Stimulated activated CD4-positive, alpha-beta T cell treated with anti-CD3 and anti-CD28 coated beads, Interleukin-1b, Interleukin-23, amount 100 ng/mL, for 1 hour (primary cell): ENCODE measurements at places on chromosomes 12 and 14.

DNA sequence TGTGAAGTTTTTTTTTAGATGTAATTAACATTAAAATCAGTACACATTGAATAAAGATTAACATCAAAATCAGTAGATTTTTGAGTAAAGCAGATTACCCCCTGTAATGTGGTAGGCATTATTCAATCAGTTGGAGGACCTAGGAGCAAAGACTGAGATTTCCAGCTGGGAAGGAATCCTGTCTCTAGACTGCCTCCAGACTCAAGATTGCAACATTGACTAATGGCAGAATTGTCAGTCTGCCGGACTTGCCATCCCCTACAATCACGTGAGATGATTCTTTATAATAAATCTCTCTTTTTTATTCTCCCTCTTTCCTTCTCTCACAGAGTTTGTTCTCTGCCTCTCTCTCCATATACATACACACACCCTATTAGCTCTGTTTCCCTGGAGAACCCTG lies 51.4 kb upstream of the SLC6A15 start:
- no peak for DNase-seq

GRCh38 chr12:6563448-6564050 lies 4.5 kb downstream of the NOP2 start:
- no peak for DNase-seq

- DNase-seq = no peak
Measured at GRCh38 chr12:2960390-2960956, 1.3 kb downstream of the TEAD4 start.

DNA sequence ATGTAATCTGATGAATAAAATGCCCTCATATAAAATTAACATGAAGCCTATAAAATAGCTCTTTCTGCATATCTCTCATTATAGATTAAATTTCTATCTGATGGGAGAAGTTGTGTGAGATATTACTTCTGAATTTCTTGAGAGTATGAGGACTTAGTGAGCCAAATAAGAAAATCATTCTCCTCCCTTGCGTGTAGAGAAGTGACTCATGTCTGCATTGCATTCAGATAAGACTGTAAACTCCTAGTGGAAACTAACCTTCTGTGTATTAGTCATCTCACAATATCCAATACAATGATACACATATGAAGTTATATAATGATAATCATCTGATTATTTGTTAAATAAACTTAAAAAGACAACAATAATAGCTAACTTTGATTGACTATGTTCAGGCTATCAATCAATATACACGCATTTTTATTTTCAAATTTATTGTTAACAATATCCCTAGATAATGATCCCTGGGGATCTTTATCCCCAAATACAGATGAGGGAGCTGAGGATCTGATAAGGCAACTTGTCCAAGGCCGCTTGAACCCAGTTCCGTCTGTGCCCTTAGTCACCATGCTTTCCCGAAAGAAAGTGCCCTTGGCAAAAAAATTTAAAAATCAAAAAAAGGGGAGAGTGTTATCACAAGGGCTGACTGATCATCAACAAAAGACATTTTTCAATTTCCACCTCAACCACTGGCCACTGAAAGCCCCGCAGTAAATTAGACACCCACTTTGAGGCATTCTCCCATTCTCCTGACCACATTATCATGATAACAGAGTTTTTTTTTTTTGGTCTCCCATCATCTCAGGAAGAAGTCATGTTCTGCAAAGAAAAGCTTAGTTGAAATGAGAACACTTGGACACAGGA lies 189.2 kb upstream of the RASSF8 start:
- no peak for DNase-seq

GRCh38 chr12:113994051-113994450 lies 27.9 kb upstream of the RBM19 start:
- no peak for DNase-seq

DNA sequence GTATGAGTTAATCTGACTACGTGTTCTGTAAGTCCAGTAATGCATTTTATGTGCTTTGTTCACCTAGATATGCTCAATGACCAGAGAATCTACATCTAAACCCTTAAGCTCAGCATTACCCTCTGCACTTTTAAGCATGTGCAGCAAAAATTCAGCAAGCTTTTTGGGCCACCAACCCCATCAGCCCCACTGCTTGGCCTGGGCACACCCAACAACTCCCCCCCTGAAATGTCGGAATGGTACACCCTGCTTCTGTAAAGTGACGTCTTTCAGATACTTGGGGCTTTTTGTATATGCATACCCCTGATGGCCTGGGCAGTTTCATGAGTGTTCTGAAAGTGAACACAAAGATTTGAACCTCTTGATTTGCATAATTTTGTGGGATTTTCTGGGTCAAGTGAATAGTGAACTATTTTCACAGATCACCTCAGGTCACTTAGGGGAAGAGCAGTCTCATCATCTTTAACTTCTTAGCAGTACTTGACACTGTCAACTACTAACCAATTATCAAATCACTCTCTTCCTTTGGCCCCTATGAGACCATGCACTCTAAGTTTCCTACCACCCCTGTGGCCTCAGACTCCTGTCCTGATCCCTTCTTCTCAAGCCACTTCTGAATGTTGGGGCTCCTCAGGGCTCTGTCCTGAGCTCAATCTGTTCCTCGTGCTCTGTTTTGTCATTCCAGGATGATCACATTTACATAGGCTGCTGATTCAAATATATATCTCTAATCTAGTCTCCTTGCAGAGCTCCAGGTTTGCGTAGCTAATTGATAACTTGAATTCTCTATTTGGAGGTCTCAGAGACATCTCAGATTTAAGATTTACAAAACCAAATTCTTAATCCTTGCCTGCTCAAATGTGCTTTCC lies 36.3 kb upstream of the PPM1A start:
- DNase-seq = no peak

DNA sequence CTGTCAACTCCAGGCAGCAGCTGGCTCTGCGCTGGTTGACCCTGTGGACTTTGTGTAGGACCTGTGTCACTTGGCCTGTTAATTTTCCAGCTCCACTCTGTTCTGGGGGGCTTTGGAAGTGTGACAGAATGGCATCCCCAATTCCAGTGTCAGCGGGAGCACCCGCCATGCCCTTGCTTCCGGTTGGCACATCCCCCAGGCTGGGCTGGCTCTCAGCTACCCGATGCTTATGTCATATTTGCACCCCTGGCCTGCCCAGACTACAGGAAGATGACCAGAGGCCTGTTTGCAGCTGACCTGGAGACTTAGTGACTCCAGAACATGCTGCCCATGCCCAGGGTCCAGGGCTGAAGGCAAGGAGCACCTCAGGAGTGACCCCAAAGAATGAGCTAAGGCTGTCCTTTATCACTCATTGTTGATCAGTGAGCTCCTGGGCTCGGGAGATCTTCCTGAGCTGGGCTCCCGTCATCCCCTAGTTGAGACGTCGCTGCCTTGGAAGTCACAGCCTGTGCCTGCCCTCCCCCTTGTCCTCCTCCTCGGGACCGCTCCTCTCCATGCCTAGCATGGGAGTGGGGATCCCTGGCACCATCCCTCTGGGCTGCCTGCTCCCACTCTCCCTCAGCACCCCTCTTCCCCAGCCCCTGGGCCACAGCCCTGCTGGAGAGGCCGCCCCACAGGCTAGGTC lies 163.4 kb upstream of the RTL1 start:
- no peak for DNase-seq

- no peak for DNase-seq
Measured at GRCh38 chr14:69312608-69313007, 52.6 kb downstream of the GALNT16 start.

DNA sequence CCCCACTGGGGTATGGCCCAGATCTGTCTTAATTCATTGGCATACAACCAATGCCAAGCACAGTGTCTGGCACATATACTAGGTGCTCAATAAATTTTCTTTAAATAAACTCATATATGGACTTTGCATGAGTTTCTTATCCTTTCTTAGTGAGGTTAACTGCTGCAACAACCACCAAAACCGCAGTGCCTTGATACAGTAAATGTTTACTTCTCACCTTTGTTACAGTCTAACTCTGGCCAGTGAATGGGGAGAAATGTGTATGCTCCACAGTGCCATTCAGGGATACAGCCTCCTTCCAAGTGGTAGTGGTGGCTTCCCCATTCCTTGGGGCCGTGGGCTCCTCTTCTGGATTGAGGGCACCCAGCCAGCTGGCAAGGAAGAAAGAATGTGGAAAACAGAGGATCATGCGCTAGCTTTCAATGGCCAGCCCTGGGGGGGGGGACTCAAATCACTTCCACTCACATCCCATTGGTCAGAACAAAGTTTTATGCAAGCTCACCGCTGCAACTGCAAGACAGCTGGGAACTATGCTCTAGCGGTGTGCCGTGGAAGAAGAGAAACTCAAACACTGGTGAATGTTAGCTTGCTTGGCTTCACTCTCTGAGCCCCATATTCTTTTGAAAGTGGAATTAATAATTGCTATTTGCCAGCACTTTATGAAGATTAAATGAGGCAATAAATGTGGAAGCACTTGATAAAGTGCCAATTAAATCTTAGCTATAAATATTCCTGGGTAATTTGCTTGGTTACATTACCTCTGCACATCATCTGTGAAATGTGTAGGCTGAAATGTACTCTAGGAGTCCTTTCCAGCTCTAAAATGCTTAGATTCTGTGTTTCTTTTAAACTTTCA lies 51.0 kb upstream of the SOCS2 start:
- DNase-seq = no peak

DNA sequence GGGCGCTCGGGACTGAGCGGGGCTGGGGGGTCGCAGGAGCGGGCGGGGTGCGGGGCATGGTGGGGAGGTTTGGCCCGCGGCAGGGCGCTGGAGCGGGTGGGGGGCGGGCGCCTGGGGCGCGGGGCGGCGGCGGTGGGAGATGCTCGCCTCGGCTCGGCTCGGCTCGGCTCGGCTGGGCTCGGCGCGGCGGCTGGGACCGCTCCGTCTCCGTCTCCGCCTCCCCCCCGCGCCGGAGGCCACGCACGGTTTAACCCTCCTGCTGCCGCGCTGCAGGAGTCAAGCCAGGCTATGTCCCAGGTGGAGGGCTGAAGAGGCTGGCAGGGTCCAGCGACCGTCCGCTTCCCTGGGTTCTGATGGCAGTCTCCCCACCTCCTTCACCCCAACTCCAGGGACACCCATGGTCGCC lies at the start of gene PIANP:
Gene PIANP (minus strand): TSS at position 170 of the 406 bp plus-strand sequence. CDS start 2,754 bp downstream, outside the sequence.
- no peak for DNase-seq

GRCh38 chr14:77882098-77882497 lies 82.2 kb downstream of the ADCK1 start:
- no peak for DNase-seq

DNA sequence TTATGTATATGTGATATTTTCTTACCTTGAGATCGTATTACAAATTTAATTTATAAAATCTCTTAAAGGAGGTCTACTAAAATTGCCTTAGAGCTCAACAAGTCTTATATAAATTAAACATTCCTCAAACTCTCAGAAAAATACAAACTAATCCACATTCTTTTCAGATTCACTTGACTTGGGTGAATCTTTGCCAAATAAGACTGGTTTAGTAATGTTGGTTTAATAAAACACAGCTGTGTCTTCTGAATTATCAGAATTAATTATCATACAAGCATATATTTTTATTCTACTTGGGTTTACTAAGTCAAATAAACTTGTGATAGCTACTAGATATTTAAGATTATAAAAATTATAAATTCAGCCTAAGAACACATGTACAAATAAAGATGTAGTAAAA lies 13.3 kb downstream of the GLIPR1L2 start:
- DNase-seq = no peak

DNA sequence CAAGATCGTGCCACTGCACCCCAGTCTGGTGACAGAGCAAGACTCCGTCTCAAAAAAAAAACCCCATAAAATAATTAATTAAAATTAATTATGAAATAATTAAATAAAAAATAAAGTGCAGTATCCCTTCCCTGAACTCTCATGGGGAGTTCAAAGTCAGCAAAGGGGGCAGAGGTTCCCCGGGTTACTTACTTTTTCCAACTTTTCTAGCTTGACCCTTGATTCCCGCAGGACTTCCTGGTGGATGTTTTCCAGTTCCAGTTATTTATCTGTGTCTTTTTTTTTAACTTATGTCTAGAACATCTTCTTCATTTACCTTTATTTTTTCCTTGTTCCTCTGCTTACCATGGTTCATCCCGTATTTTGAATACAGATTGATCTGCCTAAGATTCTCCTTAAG lies 197.4 kb downstream of the EPS8 start:
- DNase-seq = no peak

- no peak for DNase-seq
Measured at GRCh38 chr12:1872448-1872847, 46.0 kb downstream of the CACNA2D4 start.

GRCh38 chr12:2229661-2230539 lies 177.1 kb downstream of the CACNA1C start:
- no peak for DNase-seq

GRCh38 chr12:64170024-64170423 lies 52.1 kb downstream of the KICS2 start:
- no peak for DNase-seq

GRCh38 chr12:46445551-46446235 lies 73.1 kb upstream of the SLC38A2 start:
- DNase-seq = no peak

GRCh38 chr14:75661499-75661814 lies 411 bp downstream of the TTLL5 start:
- no peak for DNase-seq

GRCh38 chr12:25725931-25726330 lies 172.8 kb upstream of the LMNTD1 start:
- DNase-seq = no peak

- DNase-seq = no peak
Measured at GRCh38 chr12:68131867-68132414, 27.6 kb downstream of the IFNG start.

DNA sequence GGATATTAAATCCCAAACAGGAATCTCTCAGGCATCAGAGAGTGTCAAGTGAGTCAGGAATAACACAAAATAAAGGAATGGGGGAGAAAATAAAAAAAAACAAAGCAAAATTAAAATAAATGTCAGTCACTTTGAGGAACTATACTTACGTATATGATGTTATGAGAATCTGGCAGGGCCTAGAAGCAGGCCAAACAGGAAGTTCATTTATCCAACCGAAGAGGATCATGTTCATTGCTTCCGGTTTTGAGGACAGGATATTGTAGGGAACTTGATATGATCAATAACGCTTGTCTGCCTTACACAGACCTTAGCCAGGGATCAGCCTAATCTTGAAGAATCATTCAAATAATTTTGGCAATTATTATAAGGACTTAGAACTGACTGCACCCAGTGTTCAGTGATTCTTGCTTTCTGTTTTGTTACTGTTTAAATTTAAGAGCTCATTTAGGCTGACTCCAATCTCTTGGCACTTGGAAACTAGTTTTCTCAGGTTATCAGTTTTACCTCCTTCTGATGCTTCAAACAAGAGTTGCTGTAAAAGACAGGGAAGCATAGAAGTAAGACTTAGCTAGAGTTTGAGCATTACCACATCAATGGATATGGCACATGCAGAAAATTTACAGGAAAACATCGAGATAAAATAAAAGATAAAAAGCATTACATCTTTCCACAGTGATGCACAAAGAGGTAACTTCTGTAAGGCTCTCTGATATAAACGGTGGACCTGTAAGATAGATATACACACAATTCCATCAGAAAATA lies 53.4 kb downstream of the ZFC3H1 start:
- DNase-seq = no peak

- no peak for DNase-seq
Measured at GRCh38 chr12:40499856-40500255, 192.4 kb upstream of the CNTN1 start.

DNA sequence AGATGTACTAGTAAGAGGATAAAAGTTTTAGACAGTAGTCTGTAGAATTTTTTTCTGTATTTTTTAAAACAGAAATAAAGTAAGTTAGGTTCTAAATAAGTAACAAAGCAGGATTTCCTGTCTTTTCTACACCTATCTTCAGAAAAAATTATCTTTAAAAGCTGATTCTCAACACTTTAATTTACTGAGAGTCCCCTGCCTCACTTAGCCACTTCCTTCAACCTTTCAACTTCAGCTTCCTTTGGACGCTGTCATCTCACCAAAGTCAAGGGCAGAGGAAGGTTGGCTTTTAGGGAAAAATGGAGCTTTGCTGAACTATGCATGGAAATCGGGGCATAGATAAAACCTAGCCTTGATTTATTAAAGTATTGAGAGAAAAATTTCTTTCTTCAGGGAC lies 44.9 kb upstream of the CERS5 start:
- no peak for DNase-seq
